ENCODE measurements at places on chromosomes 6 and 20. TPM values are rescaled to one million over a fixed set of nuclear protein-coding genes. Genes with fewer than 3 reads are reported as not detected.

Gene DNMT3B
- total RNA-seq, result 1.4 TPM

DNA sequence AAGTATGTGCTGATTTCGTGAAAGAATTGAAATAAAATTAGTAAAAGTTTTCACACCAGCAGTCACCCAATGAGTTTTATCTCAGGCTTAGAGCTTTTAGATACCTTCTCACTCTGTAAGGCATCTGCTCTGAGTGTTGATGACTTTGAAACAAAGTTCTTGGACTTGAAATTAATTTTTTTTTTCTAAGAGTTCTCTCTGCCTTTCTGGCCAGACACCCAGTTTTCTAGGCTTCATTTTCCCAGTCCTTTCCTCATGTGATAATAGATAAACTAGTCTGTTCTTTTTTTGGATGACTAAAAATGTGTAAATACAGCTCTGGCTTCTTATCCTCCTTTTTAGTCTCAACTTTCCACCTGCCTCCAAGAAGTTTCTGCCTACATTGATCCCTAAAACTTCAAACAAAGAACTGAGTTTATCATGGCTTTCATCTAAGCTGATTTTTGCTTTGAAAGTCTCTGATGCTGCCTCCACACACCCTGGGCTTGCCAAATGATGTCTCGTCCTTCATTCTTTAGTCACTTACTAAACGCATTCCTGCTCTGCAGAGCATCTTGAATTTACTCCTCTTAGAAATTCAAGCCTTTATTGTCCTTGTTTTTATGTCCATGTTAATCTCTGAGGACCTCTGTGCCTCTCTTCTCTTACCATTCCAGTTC is 32.7 kb downstream of the SLX4IP start:
- peaks cover 6% of the 10 kb centered on the region for H3K4me1 ChIP-seq
- DNase-seq, result no peak
- H3K4me3 ChIP-seq, result no peak overlapping the region
- no peak overlapping the region for H3K27ac ChIP-seq

DNA sequence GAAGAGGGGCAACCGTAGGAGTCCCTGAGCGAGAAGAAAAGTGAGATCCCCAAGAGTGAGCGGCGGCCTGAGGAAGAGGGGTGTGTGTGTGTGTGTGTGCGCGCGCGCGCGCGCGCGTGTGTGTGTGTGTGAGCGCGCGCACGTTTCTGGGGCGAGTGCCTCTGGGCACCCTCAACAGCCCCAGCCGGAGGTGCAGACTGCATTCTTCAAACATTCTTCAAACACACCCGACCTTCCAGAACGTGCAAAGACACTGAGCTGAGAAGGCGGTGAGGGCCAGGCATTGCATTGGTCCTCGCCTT is 76.2 kb upstream of the FOXP4 start:
- H3K4me1 ChIP-seq, result peaks cover 8% of the 10 kb centered on the region
- H3K4me3 ChIP-seq, result peak overlapping the region; percentile 36
- H3K36me3 ChIP-seq, result no peaks in the 10 kb centered on the region
- no peak overlapping the region for H3K27ac ChIP-seq

DNA sequence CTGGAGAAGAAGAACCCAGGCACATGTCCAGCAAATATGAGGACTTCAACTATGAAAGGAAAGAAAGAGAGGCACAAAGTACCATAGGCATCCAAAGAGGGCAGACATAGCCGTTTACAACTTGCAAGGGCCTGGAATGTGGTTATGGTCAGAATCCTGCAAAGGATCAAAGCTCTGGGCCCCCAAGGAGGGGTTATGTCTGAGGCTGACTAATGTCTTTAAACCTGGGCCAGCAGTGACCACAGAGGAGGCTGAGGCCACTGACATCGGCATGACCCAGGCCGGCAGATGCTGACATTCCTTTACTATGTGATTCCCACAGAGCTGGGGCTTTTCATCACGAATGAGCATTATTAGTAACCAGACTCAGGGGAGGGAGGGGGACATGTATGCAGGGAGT is 861.1 kb downstream of the DHX35 start:
- no peaks in the 10 kb centered on the region for H3K36me3 ChIP-seq
- no peak overlapping the region for H3K4me3 ChIP-seq
- DNase-seq, result no peak
- no peak overlapping the region for H3K27ac ChIP-seq
- no peaks in the 10 kb centered on the region for H3K4me1 ChIP-seq

DNA sequence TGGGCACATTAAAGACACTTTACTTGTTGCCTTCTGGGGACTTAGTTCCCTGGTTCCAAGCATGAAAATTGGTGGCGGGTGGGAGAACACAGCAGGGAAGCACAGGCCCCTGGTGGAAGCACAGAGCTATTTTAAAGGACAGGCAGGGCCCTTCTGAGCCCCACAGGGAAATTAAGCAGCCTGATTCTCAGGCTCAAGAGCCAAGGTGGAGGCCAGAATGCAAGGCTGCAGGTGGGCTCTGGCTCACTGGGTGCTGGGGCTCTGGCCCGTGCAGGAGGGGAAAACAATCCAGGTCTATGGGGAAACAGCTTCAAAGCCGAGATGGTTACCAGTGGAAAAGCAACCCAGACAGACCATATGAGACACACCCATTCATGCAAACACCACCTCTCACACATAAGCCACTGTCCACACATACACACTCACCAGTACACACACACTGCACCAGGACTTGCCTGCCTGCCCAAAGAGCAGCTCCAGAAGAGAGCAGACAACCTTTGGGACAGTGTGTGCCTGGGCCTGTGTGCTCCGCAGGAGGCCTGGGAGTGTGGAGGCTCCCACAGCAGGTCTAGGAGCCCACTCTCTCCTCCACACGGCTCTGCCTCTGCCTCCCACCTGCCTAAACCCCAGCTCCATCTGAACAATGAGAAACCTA is 30.6 kb downstream of the TFEB start:
- no peak for DNase-seq
- peaks cover 33% of the 10 kb centered on the region for H3K4me1 ChIP-seq
- H3K4me3 ChIP-seq, result no peak overlapping the region

Gene MAS1
- not detected for total RNA-seq

DNA sequence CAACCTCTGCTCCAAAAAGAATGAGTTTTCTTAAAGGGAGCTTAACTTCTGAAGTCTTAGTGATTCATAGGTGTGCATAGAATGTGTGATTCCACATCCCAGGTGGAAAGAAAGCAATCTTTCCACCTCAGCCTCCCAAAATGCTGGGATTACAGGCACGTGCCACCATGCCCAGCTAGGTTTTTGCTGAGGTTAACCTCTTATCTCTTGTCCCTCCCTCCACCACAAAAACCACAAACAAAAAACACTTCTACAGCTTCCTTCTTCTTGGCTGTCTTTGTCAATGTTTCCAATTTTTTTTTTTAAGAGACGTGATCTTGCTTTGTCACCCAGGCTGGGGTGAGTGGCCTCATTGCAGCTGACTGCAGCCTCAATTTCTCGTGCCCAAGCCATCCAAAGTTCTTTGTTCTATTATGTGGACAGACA is 8.1 kb upstream of the CSE1L start:
- H3K4me1 ChIP-seq, result peaks cover 18% of the 10 kb centered on the region
- H3K27me3 ChIP-seq, result no peaks in the 10 kb centered on the region
- H3K27ac ChIP-seq, result peak overlapping the region; percentile 44
- H3K36me3 ChIP-seq, result peaks cover 10% of the 10 kb centered on the region
- peak; percentile 45 for DNase-seq

- H3K27me3 ChIP-seq, result peaks cover 9% of the 10 kb centered on the region
- H3K27ac ChIP-seq, result no peak overlapping the region
- H3K4me1 ChIP-seq, result no peaks in the 10 kb centered on the region
- H3K4me3 ChIP-seq, result no peak overlapping the region
Measured at GRCh38 chr20:22941550-22941949, 93.6 kb upstream of the SSTR4 start.

Gene BMP6
- total RNA-seq, result 0.27 TPM

GRCh38 chr20:20363799-20364592 is 3.9 kb upstream of the INSM1 start:
- peak; percentile 43 for DNase-seq
- H3K27me3 ChIP-seq, result peaks cover 61% of the 10 kb centered on the region
- peak overlapping the region; percentile 43 for H3K4me3 ChIP-seq
- peaks cover 36% of the 10 kb centered on the region for H3K4me1 ChIP-seq

- DNase-seq, result no peak
- H3K36me3 ChIP-seq, result no peaks in the 10 kb centered on the region
- no peak overlapping the region for H3K4me3 ChIP-seq
- peaks cover 5% of the 10 kb centered on the region for H3K4me1 ChIP-seq
- no peak overlapping the region for H3K27ac ChIP-seq
Measured at GRCh38 chr6:32932132-32932868, 8.5 kb downstream of the HLA-DMB start.

Gene CGA
- total RNA-seq, result not detected

- H3K36me3 ChIP-seq, result no peaks in the 10 kb centered on the region
- H3K27ac ChIP-seq, result no peak overlapping the region
- H3K4me1 ChIP-seq, result no peaks in the 10 kb centered on the region
- H3K27me3 ChIP-seq, result no peaks in the 10 kb centered on the region
Measured at GRCh38 chr6:162852192-162852591, 124.4 kb downstream of the PACRG start.

Gene HLA-E
- 502 TPM for total RNA-seq

Gene HS3ST5
- not detected for total RNA-seq

Gene ELOVL4
- 1.3 TPM for total RNA-seq

DNA sequence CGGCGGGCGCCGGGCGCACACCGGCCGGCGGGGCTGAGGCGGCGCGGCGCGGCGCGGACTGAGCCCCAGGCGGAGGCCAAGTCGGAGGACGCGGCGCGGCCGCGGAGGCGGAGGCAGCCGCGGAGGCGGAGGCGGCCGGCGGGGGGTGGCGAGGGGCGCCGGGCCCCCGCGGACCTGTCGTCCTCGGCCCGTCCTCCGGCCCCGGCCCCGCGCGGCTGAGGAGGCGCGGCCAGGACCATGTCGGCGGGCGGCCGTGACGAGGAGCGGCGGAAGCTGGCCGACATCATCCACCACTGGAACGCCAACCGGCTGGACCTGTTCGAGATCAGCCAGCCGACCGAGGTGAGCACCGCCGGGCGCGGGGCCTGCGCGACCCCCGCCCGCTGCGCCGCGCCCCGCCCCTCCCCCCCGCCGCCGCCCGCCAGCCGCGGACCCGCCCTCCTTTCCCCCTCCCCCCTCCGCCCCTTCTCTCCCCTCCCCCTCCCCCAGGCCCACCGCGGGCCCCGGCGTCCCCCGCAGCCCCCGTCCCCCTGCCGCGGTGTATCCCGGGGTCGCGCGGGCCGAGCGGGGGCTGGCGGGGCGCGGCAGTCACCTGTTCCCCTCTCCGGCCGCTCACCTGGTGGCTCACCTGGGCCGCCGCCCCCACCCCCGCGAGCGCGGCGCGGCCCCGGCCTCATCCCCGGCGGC is at the start of gene AFDN:
Gene AFDN, plus strand, starts transcription at position 16 of the 687 bp plus-strand sequence. Its CDS starts 222 bp downstream, at position 238.
- no peaks in the 10 kb centered on the region for H3K36me3 ChIP-seq
- H3K27me3 ChIP-seq, result peaks cover 56% of the 10 kb centered on the region
- no peak for DNase-seq
- H3K27ac ChIP-seq, result peak within 1 kb of the TSS; percentile 8

DNA sequence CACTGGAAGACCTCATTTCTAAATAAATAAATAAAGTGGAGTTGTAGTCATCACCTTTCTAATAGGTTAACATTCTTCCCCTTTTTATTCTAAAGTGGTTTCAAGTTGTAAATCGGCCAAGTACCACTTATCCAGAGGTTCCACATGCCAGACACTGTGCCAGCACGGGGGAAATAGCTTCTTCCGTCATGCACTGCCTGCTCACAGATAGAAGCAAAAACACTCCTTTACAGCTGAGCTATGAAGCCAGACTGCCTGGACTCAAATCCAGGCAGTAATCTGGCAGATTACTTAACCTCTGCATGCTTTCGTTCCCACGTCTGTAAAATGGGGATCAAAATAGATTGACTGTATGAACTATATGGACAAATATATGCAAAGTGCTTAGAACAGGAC is 17.2 kb upstream of the SCML4 start:
- H3K4me1 ChIP-seq, result peaks cover 13% of the 10 kb centered on the region
- no peaks in the 10 kb centered on the region for H3K36me3 ChIP-seq
- no peak overlapping the region for H3K4me3 ChIP-seq
- no peak for DNase-seq

DNA sequence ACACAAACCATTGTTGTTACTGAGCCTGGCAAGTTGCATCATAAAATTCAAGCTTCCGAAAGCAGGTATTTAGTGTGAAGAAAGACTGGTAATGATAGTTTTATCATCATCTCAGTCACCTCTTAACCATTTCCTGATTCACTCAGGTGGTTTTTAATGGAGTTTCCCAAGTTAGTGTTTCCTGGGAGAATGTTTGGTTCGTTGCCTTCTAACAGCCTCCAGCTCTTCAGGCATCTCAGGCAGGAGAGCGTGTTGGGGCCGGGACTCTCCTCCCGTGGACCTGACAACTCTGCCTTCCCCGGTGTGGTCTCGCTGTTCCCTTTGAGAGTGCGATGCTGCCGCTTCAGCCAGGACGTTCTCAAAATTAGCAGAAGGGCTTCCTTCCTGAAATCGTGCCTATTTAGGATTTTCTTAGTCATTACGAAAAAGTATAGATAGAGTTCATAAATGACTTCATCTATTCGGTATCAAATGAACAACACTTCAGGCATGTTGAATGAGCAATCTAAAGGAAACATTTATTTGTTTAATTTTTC is 105.0 kb upstream of the QKI start:
- H3K4me1 ChIP-seq, result no peaks in the 10 kb centered on the region
- no peak for DNase-seq
- H3K27me3 ChIP-seq, result peaks cover 6% of the 10 kb centered on the region
- no peak overlapping the region for H3K4me3 ChIP-seq

GRCh38 chr20:48904566-48905296 is 16.8 kb upstream of the ARFGEF2 start:
- peaks cover 18% of the 10 kb centered on the region for H3K4me1 ChIP-seq
- peaks cover 2% of the 10 kb centered on the region for H3K27me3 ChIP-seq
- peak; percentile 84 for DNase-seq
- peak overlapping the region; percentile 65 for H3K27ac ChIP-seq
- peaks cover 3% of the 10 kb centered on the region for H3K36me3 ChIP-seq
- no peak overlapping the region for H3K4me3 ChIP-seq

DNA sequence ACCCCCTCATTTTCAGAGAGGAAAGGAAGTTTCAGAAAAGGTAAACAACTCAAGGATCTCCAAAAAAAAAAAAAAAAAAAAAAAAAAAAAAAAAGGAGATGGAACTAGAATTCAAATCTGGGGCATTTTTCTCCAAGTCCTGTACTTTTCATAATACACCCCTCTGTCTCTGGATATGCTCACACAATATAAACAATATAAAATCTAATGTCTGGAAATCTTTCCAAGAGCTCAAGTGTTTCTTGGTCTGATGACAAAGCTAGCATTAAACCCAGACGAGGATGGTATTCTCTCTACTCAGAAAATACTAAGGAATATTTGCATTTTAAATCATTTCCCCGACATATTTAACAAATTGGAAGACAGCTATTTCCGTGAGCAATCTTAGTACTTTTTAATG is 5.8 kb downstream of the GCM1 start:
- no peaks in the 10 kb centered on the region for H3K4me1 ChIP-seq
- no peak for DNase-seq
- H3K27ac ChIP-seq, result no peak overlapping the region
- H3K27me3 ChIP-seq, result no peaks in the 10 kb centered on the region
- H3K4me3 ChIP-seq, result no peak overlapping the region

GRCh38 chr6:57221191-57221935 is 744 bp downstream of the RAB23 start:
- peak overlapping the region; percentile 64 for H3K27ac ChIP-seq
- H3K4me1 ChIP-seq, result peaks cover 20% of the 10 kb centered on the region
- H3K27me3 ChIP-seq, result peaks cover 4% of the 10 kb centered on the region
- H3K36me3 ChIP-seq, result peaks cover 1% of the 10 kb centered on the region
- H3K4me3 ChIP-seq, result peak overlapping the region; percentile 92

- H3K27ac ChIP-seq, result no peak overlapping the region
- no peak for DNase-seq
- H3K4me3 ChIP-seq, result no peak overlapping the region
- H3K4me1 ChIP-seq, result peaks cover 6% of the 10 kb centered on the region
- H3K27me3 ChIP-seq, result no peaks in the 10 kb centered on the region
- H3K36me3 ChIP-seq, result no peaks in the 10 kb centered on the region
Measured at GRCh38 chr20:8373579-8373978, 241.5 kb downstream of the PLCB1 start.

Gene TMEM244
- total RNA-seq, result not detected

Gene MUCL3
- total RNA-seq, result not detected

Gene TPD52L1
- 1.4 TPM for total RNA-seq

Gene EFCAB8
- 0.40 TPM for total RNA-seq

All from activated CD4-positive, alpha-beta T cell treated with anti-CD3 and anti-CD28 coated beads for 36 hours (primary cell).